ENCODE measurements at places on chromosomes 7 and 10.

DNA sequence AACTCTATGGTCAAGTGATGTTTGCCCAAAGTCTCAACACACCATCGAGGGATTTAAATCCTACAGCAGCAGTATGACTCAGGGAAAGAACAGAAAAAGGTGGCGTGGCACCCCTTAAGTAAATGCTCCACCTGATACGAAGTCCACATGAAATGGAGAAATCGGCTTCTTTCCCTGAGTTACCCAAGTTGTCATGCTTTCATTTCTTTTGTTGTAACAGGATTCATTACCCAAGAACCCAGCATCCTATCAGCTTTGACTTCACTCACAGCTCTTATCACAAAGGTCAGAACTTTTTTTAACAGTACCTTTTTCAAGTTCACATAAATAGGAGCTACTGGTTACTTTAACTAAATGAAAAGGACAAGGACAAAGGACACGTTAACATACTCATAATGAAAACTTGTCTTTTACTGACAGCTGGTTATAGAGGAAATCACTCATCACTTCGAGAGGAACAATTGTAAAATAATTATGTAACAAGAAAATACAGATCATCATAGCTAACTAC, 219.8 kb upstream of the FRMD4A start:
- no peak for DNase-seq

GRCh38 chr10:103053659-103054581, 135.8 kb downstream of the CNNM2 start:
- DNase-seq, result peak; percentile 69

- no peak for DNase-seq
These were observed 631.8 kb upstream of the CELF2 start for GRCh38 chr10:10385831-10386230.

DNA sequence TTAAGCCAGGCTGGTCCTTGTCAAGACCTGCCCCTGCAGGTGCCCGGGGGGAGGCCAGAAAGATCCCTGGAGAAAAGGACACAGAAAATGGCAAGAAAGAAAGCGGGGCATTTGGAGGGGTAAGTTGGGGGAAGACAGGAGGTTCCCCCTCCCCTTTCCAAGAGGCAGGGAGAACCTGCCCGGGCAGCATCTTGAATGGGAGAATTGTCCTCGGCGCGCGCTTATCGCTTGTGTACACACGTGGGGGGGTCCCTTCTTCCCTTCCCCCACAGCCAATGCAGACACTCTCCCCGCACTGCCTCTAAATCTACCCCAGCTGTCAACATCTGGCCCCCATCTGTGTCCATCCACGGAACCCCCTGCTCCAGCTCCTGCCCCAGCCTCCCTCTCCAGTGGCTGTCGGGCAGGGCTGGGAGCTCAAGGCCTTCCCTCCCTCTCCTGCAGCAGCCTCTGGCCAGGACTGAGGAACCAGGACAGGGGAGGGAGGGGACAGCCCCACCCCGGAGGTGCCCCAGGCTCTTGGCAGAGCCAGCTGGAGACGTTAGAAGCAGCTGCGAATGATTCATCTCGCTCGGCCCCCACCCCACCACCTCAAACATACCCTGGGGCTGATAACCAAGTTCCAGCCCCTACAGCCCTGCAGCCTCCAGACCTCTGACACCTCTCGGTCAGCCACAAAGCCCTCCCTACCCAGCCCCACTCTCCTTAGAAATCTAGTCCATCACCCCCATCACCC, 25.3 kb downstream of the EPHB4 start:
- no peak for DNase-seq

DNA sequence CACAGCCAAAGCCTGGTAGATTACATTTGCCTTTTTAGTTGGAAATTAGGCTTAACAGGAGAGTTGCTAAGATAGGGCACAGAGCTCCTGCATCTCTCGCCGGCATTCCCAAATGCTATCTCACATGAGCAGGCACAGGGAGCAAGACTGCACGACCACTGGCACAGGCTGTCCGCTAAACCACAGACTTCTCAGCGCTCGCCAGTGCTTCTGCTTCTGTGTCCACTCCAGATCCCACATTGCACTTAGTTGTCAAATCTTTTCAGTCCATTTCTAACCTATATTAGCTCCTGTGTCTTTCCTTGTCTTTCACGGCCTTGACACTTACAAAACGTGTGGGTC, 138.9 kb downstream of the EGFR start:
- no peak for DNase-seq

- no peak for DNase-seq
These were observed 162.9 kb upstream of the AOAH start for GRCh38 chr7:36887233-36887632.
